H54 (cell line): ENCODE measurements at places on chromosomes 5 and 9.

GRCh38 chr9:108331596-108331995 is 524.2 kb downstream of the ACTL7B start:
- DNase-seq = no peak

DNA sequence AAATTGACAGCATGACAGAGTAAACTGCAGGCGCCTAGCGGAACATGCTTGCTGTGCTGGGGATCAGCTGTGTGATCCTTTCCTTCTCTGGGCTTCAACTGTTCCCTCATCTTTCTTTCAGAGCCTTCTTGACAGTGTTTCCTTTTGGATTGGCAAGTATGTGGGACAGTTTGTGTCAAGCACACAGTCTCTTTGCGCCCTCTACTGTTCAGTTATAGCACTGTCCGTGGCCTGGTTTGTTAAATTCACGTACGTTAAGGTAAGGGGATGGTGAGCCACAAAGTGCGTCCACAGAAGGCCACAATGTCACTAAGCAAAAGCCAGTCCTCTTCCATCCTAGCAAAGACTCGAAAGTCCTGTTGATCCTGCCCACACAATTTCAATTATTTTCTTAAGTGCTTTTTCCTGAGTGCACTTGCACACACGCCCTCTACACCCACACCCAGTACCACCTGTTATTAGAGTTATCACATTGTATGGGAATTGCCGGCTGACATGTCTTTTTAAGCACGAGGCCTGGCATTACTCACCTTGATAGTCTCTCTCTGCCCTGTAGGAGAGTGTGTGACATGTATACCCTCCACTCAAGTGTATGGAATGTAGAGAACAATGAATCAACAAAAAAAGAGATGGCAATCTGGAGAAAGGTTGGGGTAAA is 22.5 kb upstream of the PTPN3 start:
- peak; percentile 77 for DNase-seq

- peak; percentile 47 for DNase-seq
Measured at GRCh38 chr5:91311697-91312501, 71.2 kb downstream of the ARRDC3 start.

- no peak for DNase-seq
Measured at GRCh38 chr5:172005708-172006320, 624 bp downstream of the FBXW11 start.

DNA sequence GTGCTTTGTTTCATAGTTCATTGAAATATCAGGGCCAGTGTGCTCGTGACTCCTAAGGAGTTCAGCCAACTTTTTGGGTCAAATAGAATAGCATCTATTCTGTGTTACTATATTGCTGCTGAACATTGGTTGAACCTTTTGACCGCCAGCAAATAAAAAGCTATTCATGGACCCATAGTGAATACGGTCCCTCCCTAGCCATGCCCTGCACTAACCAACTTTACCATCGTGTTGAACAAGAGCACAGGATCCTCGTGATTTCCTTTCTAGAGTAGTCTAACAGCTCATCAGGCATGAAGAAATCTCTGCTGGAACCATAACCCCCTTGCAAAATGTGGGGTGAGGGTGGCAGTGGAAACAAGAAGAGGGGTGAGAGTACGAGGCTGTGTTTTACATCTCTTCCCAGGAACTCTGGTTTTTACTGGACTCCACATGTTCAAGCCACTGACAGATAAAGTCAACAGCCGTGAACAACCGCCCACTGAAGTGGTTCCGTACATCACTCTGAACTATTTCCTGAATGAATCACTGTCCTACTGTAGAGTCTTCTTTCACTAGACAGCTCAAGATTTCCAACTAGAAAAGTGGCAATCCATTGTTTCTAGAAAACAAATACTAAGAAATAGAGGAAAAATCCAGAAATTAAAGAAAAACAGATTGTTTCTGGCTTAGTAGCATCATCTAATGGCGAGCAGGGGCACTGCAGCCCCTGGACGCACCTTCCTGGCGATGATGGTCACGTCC is 70.1 kb upstream of the SPATA31E1 start:
- DNase-seq = peak; percentile 32

GRCh38 chr5:58224661-58225060 is 235.2 kb downstream of the PLK2 start:
- DNase-seq = no peak

GRCh38 chr5:116144103-116144502 is 59.3 kb downstream of the COMMD10 start:
- DNase-seq = no peak

GRCh38 chr9:124277420-124277819 is 19.7 kb downstream of the NEK6 start:
- no peak for DNase-seq

GRCh38 chr9:127118597-127119319 is 3.7 kb downstream of the ANGPTL2 start:
- DNase-seq = no peak

- DNase-seq = no peak
Measured at GRCh38 chr5:150293091-150293941, 3.7 kb upstream of the CAMK2A start.

GRCh38 chr9:93098236-93098946 is 2.4 kb downstream of the CARD19 start:
- peak; percentile 93 for DNase-seq

- peak; percentile 9 for DNase-seq
Measured at GRCh38 chr9:131178382-131178781, 53.0 kb downstream of the NUP214 start.

- DNase-seq = no peak
Measured at GRCh38 chr5:5378531-5378930, 43.9 kb upstream of the ICE1 start.

DNA sequence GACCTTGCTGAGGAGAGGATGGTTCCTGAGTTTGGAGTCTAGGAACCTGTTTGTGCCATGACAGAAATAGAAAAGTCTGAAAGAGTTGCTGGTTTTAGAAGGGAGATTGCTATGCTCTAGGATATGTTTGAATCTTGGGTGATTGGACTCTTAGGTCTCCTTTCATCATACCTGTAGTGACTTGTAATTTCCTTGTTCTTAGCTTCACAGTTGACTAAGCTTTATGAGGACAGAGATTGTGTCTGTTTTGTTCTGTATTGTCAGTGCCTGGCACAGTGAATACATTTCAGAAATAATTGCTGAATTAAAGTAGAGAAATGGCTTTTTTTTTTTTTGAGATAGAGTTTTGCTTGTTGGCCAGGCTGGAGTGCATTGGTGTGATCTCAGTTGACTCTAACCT is 31.5 kb downstream of the GAPVD1 start:
- no peak for DNase-seq

DNA sequence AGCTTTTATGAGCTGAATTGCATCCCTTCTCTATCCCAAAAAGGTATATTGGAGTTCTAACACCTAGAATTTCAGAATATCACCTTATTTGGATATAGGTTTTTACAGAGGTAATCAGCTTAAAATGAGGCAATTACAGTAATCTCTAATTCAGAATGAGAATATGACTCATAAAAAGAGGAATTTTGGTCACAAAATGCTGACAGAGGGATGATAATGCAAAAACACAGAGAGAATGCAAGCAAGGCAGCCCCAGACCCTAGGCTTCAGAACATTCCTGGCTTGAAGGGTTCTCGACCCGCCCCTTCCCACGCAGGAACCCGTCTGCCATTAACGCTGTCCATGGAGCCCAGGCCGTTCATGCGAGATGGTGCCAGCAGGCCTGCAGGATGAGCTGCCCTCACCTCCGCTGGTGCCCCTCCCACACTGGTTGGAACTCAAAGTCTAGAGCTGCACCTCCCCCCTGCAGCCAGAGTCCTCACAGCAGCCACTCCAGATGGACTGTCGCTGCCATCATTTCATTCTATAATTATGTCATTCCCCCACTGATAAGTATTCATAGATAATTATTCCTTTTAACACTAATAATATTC is 1173.4 kb upstream of the ACO1 start:
- DNase-seq = no peak

GRCh38 chr5:160850421-160850820 is 1.6 kb downstream of the ATP10B start:
- DNase-seq = no peak

- no peak for DNase-seq
Measured at GRCh38 chr9:128891321-128892220, 9.6 kb downstream of the LRRC8A start.
